Fibroblast of skin of right biceps (primary cell): ENCODE measurements at places on chromosomes 6 and 20.

GRCh38 chr6:163717106-163717764 lies 302.7 kb downstream of the QKI start:
- DNase-seq = no peak

DNA sequence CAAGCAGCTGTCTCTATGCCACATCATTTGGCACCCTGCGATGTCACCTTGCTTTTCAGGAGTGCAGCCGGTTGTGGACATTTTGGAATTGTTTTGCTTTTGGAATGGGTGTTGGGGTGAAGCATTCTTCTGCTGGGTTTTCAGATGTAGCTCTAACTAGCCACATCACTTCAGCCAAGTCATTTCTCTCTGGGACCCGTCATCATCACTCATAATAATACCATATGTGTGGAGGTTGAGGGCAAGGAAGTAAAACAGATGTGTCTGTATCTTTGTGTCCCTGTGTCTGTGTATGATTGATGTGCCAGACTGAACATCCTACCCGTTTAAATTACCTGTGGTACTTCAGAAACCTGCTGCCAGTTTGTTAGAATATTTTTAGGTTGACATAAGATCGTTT lies 49.5 kb upstream of the TULP4 start:
- DNase-seq = no peak

DNA sequence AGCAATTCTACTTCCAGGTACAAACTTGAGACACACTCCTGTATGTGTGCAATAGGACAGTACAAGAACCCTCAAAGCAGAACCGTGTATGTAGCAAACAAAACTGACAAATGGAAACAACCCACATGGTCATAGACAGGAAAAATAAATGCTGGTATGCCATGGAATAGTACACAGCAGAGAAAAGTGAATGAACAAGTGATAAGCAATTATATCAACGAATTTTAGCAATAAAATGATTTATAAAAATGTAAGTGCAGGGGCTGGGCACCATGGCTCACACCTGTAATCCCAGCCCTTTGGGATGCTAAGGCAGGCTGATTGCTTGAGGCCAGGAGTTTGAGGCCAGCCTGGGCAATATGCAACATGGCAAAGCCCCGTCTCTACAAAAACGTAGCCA lies 9.3 kb downstream of the RIPOR3 start:
- DNase-seq = no peak

DNA sequence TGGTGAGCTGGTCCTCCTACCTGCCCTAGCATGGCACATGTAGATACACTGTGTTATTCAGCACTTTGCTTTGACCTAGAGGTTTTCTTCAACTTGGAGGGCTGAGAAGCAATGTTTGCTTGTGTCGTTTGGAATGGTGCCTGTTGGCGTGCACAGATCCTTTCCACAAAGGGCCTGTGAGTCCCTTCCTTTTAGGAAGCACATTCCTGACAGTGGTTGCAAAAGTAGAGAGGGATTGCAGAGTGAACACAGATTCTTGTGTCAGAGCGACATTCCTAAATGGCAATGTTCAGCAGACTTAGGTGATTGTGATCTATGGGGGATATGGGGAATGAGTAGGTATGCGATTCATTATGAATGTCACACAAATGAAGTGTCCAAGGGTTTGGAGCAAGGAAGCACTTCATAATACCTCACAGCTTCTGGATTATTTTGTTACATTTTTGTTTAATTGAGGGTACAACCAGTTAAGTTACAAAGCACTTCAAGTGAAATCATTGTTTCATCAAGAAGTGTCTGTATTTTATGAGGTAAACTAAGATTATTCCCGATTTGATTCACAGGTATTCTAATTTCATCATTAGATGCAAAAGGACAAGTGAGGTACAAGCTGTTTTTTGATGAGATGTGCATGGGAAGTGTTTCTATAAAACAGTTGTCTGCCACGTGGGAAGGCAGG lies 713 bp upstream of the RNF144B start:
- DNase-seq = peak; percentile 73

GRCh38 chr6:52330470-52330869 lies 31.5 kb upstream of the PAQR8 start:
- no peak for DNase-seq

DNA sequence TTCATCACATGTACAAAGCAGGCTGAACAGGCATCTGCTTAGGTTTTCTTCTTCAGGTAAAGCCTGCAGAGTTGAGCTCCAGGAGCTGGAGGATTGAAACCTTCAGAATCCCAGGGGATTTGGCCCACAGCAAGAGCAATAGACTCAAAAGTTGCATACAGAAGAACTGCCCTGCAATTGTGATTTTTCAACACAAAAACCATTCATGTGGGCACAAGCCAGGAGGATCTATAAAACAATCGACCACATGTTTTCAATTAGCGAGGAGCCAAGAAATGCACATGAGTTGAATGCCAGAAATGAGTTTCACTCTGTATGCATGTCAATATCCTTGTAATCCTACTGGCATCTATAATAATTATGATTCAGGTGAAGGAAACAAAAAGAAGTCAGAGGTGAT lies 576.4 kb downstream of the HDGFL1 start:
- peak; percentile 52 for DNase-seq

GRCh38 chr6:83920017-83920416 lies 60.5 kb downstream of the CYB5R4 start:
- DNase-seq = peak; percentile 4

- peak; percentile 46 for DNase-seq
Measured at GRCh38 chr6:143536461-143536865, 24.9 kb upstream of the FUCA2 start.

- DNase-seq = no peak
Measured at GRCh38 chr6:8973395-8973794, 538.0 kb upstream of the SLC35B3 start.

- DNase-seq = no peak
Measured at GRCh38 chr6:743320-744096, 50.6 kb upstream of the EXOC2 start.

- no peak for DNase-seq
Measured at GRCh38 chr20:60785301-60785700, 466.8 kb upstream of the CDH4 start.

- DNase-seq = no peak
Measured at GRCh38 chr6:7978736-7979135, 68.1 kb upstream of the TXNDC5 start.

- DNase-seq = peak; percentile 53
Measured at GRCh38 chr6:11083491-11083890, 10.1 kb upstream of the SMIM13 start.

- peak; percentile 56 for DNase-seq
Measured at GRCh38 chr6:157982563-157983405, 1.1 kb downstream of the SYNJ2 start.

GRCh38 chr20:24492031-24492607 lies 22.7 kb downstream of the SYNDIG1 start:
- DNase-seq = no peak

- DNase-seq = peak; percentile 81
Measured at GRCh38 chr6:108452711-108453195, 108.0 kb upstream of the FOXO3 start.

- DNase-seq = no peak
Measured at GRCh38 chr6:75158176-75158575, 47.7 kb downstream of the COL12A1 start.

DNA sequence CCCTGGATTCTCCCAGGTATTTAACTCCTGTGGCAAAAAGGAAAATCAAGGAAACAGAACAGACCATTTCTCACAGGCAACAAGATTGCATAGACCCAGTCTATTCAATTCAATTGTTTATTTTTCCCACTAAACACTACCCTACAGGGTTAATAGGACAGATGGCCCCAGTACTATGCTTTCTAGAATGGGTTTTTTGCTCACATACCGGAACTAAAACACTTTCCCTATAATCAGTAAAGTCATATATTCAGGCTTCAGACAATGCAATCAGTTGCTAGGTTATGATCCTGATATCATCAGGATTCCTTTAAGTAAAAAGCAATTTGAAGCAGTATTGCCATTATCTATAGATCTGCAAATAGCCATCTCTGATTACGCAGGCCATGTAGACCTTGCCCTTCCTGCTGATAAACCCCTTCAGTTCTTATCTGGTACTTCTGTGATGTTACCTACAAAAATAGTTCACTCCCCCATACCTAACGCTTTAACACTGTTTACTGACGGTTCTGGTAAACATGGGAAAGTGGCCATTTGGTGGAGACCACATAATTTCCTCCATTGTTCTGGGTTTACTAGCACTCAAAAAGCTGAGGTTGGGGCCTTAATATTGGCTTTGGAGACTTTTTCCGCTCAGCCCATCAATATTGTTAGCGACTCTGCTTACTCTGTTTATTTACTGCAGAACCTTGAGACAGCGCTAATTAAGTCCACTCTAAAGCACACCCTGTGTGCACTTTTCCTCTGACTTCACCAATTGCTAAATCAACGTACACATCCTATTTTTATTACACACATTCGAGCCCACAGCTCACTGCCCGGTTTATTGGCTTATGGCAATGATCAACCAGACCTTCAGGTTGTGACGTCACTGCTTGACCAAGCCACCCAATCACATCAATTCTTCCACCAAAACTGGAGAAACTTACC lies 666.0 kb downstream of the PHF3 start:
- DNase-seq = no peak

- no peak for DNase-seq
Measured at GRCh38 chr6:24630856-24631505, 15.0 kb downstream of the KIAA0319 start.

DNA sequence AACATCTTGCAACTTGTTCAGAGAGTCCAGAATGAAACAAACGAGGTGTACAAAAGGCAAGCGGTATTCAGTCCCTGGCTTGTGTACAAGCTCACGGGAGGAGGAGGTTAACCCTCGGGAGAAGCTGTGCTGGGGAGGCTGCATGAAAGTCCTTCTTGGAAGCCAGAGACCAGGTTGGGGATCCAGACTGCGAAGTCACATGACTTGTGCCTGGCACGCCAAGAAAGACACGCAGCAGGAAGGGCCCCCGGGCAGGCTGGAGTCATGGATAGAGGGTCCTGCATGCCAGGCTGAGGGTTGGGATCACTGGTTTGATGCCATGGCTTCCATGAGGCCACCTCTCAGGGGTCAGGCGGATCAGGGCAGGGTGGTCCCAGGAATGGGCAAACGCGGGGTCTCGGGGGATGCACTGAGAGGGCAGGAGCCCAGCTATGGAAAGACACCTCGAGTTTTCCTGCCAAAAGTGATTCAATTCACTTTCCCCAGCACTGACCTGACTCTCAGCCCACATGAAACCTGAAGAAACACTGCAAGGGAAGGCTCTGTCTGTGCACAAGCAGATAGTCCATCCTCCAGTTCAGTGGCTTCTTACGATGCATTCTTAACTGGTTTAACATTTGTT lies 79.4 kb downstream of the DLL1 start:
- no peak for DNase-seq

DNA sequence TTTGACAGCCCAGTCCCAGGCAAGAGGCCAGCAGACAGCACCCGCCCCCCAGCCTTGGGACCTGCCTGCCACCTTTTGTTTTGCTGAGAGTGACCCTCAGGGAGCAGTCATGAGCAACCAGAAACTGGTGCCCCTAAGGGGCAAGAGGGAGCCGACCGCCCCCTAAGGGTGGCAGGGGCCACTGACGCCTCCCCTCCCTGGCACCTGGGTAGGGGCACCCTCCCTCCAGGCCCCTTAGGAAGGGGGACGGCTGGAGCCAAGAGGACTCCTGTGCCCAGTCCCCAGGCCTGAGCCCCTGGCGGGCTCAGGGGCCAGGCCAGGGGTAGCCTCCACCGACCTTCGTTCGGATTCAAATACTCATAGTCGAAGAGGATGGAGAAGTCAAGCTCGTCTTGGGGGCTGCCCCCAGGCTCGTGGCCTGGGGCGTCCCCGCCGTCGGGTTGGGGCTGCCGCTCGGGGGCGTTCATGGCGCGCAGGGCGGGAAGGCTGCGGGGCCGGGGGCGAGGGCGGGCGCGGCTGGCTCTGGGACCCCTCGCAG lies 417 bp downstream of the NFATC2 start:
- DNase-seq = no peak

DNA sequence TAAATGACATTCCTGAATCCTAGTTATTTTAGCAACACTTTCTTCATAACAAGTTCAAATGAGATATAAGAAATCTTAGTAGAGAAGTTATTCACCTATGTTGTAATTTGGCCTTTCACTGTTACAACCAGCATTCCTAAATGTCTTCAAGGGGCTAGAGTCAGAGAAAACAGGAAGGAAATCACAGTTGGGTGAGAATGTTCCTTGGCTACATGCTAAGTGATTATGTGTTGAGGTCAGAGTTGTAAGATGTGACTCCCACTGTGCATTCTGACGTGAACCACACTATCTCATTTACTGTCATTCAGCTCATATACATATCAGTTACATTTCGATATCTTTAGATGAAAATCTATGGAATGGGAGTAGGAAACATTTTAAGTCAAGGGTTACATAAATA lies 51.0 kb upstream of the MLIP start:
- peak; percentile 78 for DNase-seq

GRCh38 chr6:77633471-77633870 lies 19.4 kb upstream of the MEI4 start:
- DNase-seq = peak; percentile 54

GRCh38 chr6:108598305-108598863 lies 37.7 kb downstream of the FOXO3 start:
- peak; percentile 80 for DNase-seq

- peak; percentile 96 for DNase-seq
Measured at GRCh38 chr6:21769405-21769861, 175.9 kb downstream of the SOX4 start.

DNA sequence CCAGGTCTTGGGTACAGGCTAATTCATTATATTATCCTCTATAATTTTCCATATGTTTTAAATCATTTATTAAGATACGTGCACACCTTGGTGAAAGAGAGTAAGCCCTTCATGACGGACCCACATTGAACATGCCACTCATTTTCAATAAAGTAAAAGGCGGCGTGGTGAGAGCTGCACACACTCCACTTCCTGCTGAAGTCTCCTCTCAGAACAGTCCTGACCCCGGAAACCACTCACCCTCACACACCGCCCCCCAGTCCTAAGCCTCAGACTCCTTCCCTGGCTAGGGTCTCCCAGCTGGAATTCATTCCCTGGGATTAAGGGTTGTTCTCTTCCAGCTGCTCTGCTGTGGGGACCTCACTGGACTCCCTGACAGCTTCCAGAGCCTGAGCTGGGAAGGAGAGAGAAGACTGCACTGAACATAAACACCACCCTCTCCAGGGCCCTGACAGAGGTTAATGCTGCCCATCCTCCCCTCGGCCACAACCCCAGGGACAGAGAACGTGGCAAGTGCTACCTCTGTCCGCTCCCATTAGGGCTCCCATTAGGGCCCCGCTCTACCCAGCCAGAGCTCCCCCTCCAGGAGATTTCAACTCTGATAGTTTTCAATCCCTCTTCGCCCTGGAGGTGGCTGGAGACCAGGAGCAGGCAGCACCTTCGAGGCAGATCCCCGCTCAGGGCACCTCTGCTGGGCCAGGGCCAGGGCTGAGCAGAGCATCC lies 24.8 kb downstream of the GRM4 start:
- DNase-seq = no peak
